DMS53 (cell line): ENCODE measurements at places on chromosomes 6 and 20.

DNA sequence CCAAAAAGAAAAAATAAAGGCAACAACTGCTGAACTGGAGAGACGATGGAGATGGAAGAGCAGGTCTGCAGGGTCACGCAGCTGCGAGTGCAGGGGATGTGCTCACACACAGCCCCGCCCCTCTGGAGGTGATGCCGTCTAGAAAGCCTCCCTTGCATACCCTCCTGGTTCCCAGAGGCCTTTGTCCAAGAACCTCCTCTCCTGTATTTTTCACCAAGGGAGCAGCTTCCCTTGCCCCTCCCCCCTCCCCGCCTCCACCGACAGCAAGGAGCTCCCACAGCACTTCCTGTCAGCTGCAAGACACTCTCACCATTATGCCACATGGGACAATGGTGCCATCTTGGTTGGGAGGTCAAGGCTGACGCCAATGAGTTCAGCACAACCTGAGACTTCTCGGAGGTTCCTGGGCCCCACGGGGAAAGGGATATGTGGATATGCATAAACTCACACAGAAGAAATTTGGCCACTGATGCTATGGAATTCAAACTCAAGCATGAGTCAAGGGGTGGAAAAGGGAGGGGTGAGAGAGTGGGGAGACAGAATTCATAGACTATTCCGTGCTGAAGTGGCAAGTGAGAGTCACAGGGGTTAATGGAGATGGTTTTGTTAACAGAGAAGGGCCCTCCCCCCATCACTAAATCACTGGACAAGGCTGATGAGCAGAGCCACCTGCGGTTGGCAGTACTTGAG lies 132.9 kb downstream of the SCML4 start:
- no peak for DNase-seq

DNA sequence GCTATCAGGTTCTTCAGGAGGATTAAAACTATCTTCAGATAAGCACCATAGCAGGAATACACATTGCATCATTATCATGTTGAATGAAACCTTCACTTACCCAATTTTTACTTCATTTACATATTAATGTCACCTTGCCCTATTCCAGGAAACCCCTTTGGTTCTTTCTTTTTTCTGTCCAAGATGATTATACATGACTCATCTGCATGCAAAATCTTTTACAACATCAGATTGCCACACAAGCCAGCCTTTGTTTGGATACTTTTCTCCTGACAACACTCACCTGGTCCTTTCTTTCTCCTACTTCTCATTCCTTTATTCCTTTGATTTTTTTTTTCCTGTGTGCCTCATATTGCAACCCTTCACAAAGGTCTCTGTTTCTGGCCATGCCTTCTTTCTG lies 200.5 kb upstream of the POU3F2 start:
- no peak for DNase-seq

GRCh38 chr6:108123481-108123929 lies 42.3 kb upstream of the NR2E1 start:
- DNase-seq = peak; percentile 5

DNA sequence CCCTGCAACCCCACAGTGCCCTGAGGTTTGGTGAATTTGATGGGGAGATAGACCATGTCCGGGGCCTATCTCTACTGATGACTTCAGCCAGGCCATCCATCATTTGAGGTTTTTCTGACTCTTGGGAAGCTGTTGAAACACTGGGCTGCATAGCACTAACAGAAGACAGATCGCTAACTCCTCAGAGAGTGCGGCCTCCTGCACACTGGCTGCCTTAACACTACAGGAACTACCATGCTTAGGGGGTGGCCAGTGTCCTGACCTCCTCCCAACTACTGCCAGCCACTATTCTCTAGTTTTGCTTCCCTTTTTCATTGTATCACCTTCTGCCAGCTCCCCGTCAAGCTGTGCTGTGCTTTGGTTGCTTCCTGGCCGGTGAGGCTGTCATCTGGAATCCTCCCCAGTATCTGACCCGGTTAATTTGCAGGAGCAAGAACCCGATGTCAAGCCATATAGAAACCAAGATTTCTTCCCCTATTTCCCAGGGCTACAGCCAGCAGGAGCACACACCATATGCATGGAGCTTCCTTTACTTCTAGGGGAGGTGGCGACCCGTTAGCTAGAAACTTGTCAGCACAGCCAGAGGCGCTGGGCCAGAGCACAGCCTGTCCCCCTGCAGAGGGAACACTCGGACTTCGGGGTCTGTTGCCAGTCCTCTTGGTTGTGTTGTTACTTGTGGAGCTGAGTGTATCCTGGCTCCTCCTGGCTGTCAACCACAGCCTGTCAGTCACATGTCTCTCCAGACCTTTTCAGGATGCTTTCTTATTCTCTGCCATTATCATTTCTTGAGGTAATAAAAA lies 57.3 kb upstream of the TRAF3IP2 start:
- no peak for DNase-seq

GRCh38 chr6:165906-166305 lies 126.4 kb upstream of the DUSP22 start:
- DNase-seq = no peak

GRCh38 chr6:84026721-84027164 lies 6.8 kb upstream of the MRAP2 start:
- DNase-seq = peak; percentile 71

DNA sequence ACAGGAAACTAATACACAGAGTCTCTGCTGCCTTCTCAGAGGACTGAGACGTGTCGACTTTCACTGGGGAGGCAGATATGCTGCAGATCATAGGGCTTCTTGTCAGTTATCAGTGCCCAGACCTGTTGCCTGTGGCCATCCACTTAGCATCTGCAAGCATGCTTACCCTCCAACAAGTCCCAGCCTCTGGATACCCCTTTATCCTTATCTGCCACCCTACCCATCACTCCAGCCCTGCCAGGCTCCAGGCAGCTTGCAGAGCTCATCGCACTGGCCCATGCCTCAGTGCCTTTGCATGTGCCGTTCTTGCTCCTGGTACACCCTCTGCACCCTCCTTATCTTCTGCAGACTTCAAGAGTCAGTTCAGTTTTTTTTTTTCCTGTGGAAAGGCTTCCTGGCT lies 119.2 kb downstream of the TOX2 start:
- no peak for DNase-seq

- no peak for DNase-seq
Observed at GRCh38 chr6:77454386-77454785, 8.9 kb downstream of the HTR1B start.

GRCh38 chr6:127816643-127817042 lies 84.2 kb downstream of the THEMIS start:
- DNase-seq = no peak

DNA sequence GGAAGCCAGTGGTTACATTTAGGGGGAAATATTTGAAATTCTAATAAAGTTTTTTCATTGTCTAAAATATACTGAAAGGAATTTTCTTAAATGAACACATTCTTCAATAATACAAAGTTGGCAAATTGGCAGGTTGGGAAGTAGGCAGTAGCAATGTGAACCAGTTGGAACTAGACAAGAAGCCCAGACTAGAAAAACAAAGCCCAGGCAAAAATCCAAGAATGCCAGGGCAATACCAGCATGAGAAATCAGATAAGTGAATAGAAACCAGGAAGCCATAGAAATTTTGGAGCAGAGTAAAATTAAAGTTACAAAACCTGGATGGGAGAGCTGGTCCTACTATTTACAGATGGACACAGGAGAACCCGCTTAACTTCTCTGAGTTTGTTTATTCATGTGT lies 52.2 kb downstream of the TPBG start:
- no peak for DNase-seq

DNA sequence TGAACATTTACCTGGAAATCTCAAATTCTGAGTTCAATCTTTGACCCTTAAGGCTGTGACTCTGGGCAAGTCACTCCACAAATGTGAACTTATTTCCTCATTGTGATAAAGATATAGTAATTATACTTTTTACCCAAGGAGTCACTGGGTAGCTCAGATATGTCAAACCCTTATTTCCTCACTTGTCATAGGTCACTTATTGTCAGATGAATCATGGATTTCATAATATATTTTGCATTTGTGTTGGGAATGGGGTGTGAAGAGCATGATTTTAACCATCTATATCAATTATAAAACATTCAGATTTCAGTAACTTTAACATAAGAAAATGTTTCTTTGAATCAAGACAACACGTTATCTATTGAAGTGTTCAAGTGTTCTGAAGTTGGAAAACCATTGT lies 3.7 kb upstream of the CARMIL1 start:
- no peak for DNase-seq

DNA sequence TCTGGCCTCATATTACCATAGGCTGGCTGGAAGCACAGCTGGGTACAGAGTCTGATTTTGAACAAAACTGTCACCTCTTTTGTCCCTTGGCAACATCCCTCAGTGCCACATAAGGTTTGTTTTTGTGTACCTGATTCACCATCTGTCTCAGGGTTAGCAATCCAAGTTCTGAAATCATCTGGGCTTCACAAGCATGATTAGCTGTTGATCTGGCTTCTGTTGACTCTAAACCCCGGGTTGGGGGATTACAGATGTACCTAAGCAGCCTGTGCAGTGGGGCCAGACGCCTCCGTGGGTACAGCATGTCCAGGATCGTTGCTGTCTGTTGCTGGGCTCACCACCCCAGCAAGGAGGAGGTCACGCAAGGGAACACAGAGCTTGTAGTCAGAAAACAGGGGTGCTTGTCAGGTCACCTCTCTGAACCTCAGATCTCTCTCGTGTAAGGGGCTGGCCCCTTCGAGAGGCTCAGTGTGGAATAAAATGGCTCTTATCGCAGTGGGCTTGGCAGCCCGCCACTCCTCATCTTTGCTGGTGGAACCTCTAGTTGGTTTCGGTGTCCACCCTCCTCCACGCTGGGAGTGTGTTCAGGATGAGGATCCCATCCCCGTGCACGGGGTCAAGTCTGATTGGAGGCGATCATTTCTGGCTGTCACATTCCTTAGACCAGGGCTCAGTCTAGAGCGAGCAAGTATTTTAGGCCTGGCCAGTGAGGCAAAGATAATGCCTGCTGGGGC lies 39.2 kb upstream of the ZNF831 start:
- DNase-seq = no peak

DNA sequence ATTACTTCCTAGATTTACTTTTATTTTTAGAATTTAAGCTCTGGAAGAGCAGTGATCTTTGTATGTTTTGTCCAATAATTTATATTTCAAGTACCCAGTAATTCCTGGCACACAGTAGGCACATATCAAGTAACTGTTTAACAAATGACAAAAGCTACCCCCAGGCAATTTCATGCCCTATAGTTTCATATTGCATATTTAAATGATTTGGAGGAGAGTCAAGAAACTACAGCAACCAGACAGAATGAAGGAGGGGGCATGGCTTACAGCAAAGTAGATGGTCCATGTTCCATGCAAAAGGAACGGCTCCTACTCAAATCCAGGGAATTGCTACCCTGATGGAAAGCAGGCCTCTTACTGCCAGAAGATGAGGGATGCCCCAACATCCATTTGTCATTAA lies 113.5 kb downstream of the ARHGAP18 start:
- no peak for DNase-seq

- DNase-seq = no peak
Observed at GRCh38 chr6:170066679-170067078, 224.2 kb downstream of the DLL1 start.

GRCh38 chr6:87706187-87706966 lies 4.3 kb upstream of the AKIRIN2 start:
- DNase-seq = peak; percentile 12

- DNase-seq = no peak
Observed at GRCh38 chr20:16411361-16411760, 161.9 kb downstream of the KIF16B start.

DNA sequence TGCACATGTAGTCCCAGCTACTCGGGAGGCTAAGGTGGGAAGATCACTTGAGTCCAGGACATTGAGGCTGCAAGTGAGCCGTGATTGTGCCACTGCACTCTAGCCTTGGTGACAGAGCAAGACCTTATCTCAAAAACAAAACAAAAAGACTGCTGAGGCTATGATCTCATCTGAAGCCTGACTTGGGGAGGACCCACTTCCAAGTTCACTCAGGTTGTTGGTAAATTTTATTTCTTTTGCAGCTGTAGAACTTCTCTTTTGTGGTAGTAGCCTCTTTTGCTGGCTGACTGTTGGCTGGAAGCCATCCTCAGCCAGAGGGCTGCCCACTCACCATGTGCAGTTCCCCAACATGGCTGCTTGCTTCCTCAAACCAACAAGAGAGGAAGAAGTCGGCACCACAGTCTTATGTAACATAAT lies 36.8 kb upstream of the ME1 start:
- no peak for DNase-seq

DNA sequence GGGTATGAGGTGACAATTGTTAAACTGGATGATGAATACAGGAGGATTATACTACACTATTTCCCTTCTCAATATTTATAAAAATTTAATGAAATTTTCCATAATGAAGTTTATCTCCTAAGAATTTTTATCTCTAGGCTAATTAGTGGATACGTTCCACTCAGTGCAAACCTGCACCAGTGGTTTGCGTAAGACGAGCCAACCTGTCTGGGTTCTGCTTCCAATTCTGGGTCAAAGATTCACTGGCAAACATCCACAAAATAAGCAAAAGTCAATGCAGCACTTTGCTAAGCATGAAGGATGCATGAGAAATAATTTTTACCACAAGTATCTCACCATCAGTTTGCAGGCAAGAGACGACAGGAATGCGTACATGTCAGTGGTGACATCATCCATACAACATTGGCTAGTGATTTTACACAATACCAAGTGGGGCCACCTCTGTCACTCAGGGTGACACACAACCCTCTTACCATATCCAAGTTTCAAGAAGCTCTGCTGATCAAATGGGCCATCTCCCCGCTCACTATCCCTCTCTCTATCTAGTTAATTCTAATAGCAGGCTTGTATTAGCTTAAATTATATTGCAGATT lies 51.7 kb downstream of the FAM50B start:
- DNase-seq = peak; percentile 38

- DNase-seq = no peak
Observed at GRCh38 chr20:57561356-57562279, 708 bp downstream of the PCK1 start.

DNA sequence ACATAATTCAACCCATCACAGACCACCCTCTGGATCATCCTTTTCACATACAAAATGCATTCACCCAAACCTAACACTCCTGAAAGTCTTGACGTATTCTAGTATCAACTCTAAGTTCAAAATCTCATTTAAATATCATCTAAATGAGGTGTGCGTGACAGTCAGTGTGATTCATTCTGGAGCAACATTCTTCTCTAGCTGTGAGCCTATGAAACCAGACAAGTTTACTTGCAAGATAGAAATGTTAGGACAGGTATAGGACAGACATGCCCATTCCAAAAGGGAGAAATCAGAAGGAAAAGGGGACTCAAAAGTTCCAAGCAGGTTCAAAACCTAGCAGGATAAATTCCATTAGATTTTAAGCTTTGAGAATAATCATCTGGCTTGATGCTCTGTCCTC lies 329.7 kb downstream of the CD83 start:
- DNase-seq = no peak

- DNase-seq = no peak
Observed at GRCh38 chr6:139758209-139758611, 383.8 kb upstream of the CITED2 start.

DNA sequence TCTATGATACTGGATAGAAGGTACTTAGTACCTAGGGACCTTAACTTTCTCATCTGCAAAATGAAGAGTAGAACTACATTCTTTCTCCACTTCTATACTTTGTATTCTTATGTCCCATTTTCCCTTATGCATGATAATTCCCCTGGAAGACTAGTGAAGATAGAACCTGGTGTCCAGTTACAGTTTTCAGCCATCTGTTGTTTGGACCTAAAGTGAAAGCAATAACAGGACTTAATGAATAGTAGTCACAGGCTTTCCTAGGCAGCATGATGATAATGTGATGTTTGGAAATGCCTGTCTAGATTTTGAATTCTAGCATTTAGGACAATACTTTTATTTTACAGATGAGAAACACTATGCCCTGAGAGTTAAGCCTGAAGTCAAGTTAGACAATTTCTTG lies 153.8 kb downstream of the RIMS1 start:
- DNase-seq = peak; percentile 70
